ENCODE measurements at places on chromosomes 5 and 9. TPM values are rescaled to one million over a fixed set of nuclear protein-coding genes. Genes with fewer than 3 reads are reported as not detected.

- no peak for DNase-seq
Measured at GRCh38 chr5:54692631-54693030, 175.1 kb downstream of the SNX18 start.

GRCh38 chr9:112050544-112051475, 124.3 kb downstream of the SUSD1 start:
- DNase-seq: no peak

- no peak for DNase-seq
Measured at GRCh38 chr5:157188270-157188669, 7.6 kb downstream of the ITK start.

DNA sequence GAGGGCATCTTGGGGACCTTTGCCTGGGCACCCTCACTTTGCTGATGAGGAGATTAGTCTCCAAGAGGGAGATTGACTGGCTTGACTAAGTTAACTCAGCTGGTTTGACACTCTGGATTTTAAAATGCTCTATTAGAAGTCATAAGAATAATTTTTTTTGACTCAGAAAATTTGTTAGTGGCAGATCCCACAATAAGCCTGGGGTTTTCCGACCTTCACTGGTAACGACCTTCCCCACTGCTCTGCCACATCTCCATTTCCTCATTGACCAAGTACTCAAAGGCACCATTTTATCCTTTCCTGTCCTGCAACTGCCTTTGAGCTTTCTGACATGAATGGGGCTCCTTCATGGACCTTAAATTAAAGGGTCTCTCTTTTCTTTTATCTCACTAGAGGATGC, 67.0 kb downstream of the ARHGEF28 start:
- DNase-seq: no peak

GRCh38 chr9:91676046-91676445, 252.4 kb upstream of the NFIL3 start:
- no peak for DNase-seq

- no peak for DNase-seq
Measured at GRCh38 chr5:114252226-114252625, 109.6 kb upstream of the KCNN2 start.

DNA sequence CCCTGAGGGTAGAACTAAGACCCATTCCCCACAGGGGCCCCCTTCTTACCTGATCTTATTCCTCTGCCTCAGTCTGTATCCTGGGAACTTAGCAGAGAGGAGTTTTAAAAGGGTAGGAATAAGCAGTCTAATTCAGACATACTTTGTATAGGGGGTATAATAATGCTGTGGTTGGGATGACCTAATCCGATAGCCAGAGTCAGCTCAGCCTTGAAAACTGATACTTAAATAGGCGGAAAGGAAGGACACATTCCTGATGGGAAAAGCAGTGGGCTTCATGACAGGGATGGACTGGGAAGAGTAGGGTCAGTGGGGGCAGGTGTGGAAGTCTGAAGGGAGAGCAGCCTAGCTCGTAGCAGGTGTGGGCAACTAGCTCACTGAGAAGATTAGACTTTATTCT, 52.2 kb upstream of the TESK1 start:
- DNase-seq: no peak

GRCh38 chr9:36316049-36316448, 57.8 kb upstream of the GNE start:
- no peak for DNase-seq

DNA sequence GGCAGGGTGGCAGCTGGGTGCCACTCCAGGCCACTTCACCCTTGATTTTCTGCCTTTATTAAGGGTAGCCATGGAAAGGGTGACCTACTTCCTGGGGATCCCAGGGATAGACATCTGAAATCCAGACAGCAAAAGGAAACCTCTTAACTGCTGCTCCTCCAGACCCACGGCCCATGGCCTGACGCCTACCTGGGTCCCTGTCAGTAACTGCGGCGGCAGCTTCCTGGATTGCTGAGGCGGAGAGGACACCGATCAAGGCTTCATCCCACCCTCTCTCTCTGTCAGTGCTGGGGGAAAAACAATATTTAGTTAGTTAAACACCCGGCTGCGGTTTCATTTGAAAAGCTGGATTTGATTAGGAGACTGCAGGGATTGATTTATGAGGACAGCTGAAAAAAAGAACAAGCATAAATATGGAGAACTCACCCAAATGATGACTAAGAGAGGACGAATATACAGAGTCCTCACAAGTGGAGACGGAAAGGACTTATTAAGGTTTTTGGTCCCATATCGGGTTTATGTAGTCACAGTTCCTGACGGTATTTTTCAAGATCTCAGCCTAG, 158.7 kb upstream of the KLF4 start:
- no peak for DNase-seq

DNA sequence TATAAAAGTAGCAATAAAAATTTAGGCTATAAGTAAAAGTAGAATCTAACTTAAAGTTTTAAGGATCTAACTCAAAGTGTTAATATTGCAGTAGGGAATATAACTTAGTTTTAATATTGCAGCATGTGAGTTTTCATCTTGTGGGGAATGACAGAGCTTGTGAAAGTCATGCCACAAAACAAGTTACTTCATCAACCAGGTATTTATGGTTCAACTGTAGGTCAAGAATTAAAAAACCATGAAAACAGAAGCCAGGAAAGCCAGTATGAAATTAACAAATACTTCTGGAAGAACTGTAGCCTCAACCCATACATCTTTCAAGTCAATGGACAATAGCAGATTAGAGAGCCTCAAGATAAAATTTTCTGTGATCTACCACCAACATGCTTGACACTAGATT, 19.0 kb downstream of the HMGCS1 start:
- no peak for DNase-seq

GRCh38 chr5:141483902-141484301, 928 bp upstream of the PCDHGC4 start:
- no peak for DNase-seq

GRCh38 chr5:139022528-139022927, 147.4 kb upstream of the LRRTM2 start:
- DNase-seq: no peak

DNA sequence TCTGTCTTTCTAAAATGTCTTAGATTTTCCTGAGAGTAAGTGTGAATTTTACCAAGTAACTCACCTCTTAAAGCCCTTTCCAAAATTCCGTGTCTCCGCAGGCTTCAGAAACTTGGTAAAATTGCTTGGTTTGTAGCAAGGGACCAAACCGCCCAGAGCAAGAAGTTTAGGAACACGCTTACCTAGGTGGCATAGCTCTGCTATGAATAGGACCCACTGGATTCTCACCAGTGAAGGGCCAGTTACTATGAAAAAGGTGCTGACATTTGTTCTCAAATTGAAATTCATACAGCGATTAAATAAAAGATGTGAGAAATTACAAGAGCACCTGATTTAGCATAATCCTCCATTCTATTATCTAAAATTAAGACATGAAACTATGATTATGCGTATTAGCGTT, 6.7 kb downstream of the NME5 start:
- no peak for DNase-seq

GRCh38 chr5:175216991-175217390, 227.0 kb downstream of the DRD1 start:
- no peak for DNase-seq

- DNase-seq: no peak
Measured at GRCh38 chr9:133428617-133429101, 6.5 kb downstream of the ADAMTS13 start.

DNA sequence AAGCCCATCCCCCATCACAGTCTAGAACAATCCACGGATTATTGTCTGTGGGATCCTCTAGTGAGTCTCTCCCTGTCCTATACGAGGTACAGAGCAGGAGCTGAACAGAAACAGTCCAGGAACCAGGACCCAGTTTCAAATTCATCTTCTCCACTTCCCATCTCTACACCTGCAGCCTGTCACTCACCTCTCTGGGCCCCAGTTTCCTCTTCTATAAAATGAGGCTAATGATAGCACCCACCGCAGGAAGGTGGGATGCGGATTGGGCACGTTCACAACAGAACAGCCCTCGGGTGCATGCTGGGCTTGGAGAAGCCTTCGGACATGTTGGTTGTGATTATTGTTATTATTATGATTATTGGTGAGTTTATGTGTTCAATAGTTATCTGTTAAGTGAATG, 78.5 kb downstream of the ANKRD33B start:
- no peak for DNase-seq

DNA sequence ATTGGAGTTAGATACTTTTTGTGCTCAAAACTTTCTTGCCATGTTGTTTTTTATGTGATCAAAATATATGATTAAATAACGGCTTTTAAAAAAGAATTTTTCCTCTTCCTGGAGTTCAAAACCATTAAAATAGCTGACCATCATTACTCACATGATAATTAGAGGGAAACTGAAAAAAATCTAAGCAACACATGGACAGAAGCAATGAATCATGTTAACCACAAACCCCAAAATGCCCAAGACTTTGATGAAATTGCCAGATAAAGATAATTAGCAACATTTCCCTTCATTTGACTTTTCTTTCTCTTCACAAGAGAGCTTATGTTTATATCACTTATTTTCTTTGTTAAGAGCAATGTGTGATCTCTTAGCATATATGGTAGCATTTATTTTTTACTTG, 1294.2 kb downstream of the EFNA5 start:
- DNase-seq: no peak

DNA sequence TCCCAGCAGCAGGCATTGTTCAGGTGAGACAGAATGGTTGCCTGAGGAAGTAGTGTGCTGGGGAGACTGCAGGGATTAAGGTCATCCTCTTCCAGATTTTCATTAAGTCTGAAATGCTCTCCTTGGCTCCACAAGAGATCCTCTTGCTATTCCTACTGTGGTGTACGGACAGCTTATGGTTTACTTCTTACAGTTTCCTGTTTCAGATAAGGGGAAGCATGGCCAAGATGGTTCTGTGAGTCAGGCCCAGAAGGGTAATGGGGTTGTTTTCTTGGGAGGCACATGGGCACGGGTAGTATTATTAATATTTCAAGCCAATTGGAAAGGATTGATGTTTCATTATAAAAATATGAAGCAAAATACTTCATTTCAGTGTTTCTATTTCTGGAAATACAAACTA, 42.9 kb downstream of the GLRX start:
- DNase-seq: no peak

GRCh38 chr9:84357275-84357674, 16.7 kb upstream of the SLC28A3 start:
- no peak for DNase-seq

DNA sequence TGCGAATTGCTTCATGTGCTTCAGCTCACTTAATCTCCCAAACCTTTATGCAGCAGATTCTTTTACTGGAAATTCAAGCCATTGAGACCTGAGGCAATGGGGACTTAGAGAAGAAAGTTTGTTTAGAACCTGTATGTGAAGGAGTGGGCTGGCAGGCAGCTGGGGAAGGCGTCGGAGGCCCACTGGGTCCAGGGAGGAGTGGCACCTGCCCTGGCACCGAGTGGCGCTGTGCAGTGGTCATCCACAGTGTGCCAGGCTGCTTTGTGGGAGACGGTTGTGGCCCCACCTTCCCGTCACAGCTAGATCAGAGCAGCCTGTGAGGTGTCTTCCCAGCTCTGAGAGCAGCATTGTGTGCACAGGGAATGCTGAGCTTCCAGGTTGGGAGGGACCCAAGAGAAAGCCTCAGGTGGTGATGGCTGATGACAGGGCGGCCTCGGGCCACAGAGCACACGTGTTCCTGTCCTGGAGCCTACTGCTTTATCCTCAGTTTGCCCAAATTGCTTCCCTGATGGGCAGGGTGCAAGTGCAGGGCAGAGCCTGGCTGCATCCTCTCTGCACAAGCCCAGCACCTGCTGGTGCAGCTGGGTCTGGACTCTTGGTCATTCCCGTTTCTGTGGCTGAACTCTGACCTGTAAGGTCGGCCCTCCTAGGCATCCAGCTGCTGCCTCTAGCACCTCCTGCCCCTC, 175.2 kb downstream of the CACNA1B start:
- peak; percentile 11 for DNase-seq

GRCh38 chr9:95461448-95462248, 55.1 kb downstream of the PTCH1 start:
- no peak for DNase-seq

DNA sequence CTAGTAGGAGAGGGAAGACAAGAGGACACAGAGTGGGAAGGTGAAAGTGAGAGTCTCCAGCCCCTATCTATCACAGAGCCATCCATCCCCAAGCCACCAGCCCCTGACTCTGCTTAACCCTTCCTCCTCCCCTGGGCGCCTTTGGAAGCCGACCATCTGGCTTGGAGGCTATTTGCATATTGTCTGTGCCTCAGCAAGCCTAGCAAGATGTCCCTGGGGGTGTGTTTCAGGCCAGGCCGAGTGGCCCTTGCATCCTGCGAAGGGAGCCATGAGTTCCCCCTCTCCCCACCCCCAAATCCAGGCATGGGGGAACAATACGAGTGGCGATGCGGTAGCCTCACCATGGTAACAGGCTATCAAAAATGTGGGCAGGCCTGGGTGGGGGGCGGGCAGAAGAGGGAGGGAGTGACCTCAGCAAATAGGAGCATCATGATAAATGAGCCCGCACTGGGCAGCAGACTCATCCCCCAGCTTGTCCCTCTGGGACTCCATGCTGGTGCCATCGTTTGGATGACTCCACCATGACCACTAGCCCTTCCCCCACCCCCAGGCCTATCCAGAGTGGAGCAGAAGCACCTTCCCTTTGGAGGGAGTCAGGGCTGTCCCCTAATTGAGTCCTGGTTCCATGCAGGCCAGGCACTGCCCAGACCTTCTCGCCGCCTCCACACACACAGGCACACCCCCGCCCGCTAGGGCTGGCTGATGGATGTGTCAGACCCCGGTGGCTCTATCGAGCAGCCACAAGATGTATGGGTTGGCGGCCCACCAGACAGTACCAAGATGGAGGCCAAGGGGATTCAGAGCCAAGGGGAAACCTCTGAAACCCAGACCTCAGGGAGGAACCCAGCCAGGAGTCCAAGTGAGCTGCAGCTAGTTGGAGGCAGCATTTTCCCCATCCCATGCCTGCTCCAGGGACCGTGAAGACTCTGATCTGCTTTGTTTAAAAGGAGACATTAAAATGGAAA, 14.6 kb downstream of the URM1 start:
- no peak for DNase-seq

- DNase-seq: no peak
Measured at GRCh38 chr5:133236541-133236951, 184.7 kb downstream of the HSPA4 start.

DNA sequence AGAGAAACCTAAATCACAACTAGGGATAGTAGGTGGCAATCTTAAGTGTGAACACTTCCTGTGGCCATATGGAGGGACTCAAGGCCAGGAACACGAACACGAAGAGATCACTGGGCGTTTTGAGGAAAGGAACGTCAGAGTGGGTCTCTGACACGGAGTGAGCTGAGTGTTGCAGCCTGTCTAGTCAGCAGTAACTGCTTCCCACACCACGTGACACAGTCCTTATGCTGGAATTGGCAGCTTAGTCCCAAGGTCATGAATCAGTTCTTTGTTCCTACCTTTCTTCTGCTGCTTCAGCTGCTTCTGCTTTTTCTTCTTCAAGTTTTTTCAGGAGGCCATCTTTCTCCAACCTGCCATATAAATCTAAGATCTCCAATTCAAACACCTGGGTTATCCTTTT, 18.2 kb downstream of the SPACA9 start:
- no peak for DNase-seq

The NEUROG1 gene
- total RNA-seq: not detected

The DNAH5 gene
- not detected for total RNA-seq

The IARS1 gene
- 70.8 TPM for total RNA-seq

The FOXI1 gene
- total RNA-seq: not detected

The ANKRD20A1 gene
- total RNA-seq: 1.4 TPM

The TIMD4 gene
- 2.6 TPM for total RNA-seq

The TAF11L3 gene
- not detected for total RNA-seq

The PKN3 gene
- 4.5 TPM for total RNA-seq

The PRDM9 gene
- total RNA-seq: not detected

The WHRN gene
- 36.8 TPM for total RNA-seq

The MYMK gene
- total RNA-seq: not detected

The NTRK2 gene
- total RNA-seq: 0.08 TPM
